ENCODE measurements at places on chromosomes 5 and 9. TPM values are rescaled to one million over a fixed set of nuclear protein-coding genes. Genes with fewer than 3 reads are reported as not detected.

Gene COL5A1
- total RNA-seq: 0.07 TPM

Gene GRXCR2
- not detected for total RNA-seq

Gene PCDHGB2
- total RNA-seq: 1.0 TPM

Gene SLC36A2
- total RNA-seq: not detected

Gene GARIN3
- total RNA-seq: not detected

Gene GABRG2
- total RNA-seq: 0.75 TPM

Gene ZNF608
- not detected for total RNA-seq

Gene FXN
- total RNA-seq: 37.8 TPM

Gene HAPLN1
- total RNA-seq: not detected

Gene LHFPL2
- total RNA-seq: not detected

Gene STC2
- total RNA-seq: 10.5 TPM

Gene FOXI1
- not detected for total RNA-seq
